ENCODE measurements at places on chromosomes 11 and 22.
A peak's percentile ranks its signal among the peaks of the same experiment; 100 is the strongest.

DNA sequence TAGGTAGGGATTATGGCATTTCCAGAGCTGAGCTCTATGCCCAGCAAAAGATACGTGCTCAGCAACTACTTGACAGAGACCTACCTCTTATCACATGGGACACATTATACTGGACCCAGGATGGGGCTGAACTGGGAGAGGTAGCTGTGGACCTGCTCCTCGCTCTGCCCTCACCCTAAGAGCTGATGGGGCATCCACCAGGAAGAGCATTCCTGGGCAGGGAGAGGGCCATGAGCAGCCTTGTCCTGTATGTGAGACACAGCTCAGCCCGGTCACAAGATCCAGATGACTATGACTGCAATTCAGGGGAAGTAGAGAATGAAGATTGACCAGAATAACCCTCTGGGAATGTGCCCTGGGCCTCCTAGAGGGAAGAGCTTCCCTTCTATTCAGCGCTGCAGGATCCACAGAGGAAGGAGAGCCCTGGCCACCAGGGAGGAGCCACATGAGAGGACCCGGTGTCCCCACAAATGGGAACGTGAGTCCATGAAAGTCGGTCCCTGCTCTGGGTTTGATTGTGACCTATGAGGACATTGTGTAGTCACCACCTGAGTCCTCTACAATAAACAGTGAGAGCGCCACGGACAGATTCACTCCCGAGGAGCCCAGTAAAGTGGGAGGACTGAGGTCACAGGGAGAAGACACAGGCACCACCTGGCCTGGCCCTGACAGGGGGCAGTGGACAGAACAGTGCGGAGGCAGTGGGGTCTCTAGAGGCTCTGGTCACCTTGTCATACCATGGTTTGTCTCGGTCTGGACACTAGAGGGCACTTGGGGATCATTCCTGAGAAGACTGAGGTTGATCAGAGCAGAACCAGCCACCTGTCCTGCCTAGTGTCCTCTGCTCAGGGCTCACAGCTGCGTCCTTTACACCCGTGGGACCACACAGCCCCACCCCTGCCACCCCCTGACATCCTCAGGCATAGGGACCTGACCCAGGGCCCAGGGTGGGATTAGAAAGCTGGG, 99.5 kb downstream of the ZNF280B start:
- DNase-seq = peak; percentile 44

DNA sequence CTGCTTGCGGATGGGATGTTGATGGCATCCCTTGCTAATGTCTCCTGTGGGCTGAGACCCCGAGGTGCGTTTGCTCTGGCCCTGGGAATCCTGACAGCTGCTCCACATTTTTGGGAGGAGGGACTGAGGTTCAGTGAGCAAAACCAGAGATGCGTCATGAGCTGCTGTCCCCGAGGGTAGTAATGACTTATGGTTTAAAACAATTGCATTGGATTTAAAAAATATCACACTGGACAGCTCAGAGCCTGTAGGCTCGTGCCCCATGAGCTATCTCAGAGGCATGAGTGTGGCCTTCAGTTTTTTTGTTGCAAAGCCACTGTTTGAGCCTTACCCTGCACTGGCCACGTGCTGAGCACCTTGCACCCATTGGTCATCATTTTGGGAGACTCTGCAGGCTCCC, 20.9 kb upstream of the PARVG start:
- DNase-seq = no peak

GRCh38 chr11:65764434-65764833, 16.3 kb downstream of the AP5B1 start:
- no peak for DNase-seq

- DNase-seq = no peak
Measured at GRCh38 chr11:61425367-61426131, 4.2 kb downstream of the CPSF7 start.

DNA sequence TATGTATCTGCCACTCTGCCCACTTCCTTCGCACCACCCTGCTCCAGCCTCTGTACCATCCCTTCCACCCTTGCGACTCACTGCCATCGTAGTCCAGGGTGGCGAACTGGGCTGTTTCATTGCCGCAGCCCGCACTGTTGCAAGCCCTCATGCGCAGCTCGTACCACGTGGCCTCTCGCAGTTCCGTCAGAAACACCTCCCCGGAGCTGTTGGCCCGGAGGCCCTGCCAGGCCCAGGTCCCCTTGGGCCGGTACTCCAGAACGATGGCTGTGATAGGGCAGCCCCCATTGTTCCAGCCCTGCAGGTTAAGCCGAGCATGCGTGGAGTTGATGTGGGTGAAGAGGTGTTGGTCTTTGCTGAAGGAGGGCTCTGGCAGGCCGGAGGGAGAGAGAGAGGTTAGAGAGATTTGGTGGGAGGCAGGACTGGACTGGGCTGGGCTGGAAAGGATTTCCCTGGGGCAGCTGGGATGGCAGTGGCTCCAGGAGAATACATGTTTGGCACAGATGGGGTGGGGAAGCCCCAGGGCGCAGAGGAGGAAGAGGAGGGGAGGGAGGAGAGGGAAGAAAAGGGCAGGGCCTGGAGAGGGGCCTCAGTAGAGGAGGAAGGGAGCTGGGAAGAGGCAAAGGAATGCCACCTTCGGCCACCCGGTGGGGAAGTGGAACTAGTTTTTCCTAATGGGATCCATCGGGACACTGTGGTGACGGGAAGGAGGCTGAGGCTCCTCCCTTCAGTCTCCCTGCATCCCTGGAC, 109.6 kb downstream of the CEP164 start:
- no peak for DNase-seq

- no peak for DNase-seq
Measured at GRCh38 chr11:75330291-75330690, 21.2 kb downstream of the ARRB1 start.

DNA sequence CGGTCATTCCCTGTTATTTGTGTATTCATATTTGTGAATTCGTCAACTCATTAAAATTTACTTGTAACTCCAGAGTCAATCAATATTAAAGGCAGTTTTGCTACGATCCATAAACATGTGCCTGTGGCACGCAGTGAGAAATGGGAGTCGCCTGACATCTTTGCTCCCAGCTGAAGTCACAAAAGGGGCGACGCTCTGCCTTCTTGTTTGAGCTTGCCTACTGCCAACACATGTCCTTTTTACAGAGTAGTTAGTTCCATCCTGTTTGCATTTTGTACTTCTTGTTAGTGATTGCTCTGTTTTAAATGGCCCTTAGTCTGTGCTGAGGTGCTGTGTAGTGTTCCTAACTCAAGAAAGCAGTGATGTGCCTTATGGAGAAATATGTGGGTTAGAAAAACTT, 305.3 kb downstream of the ETS1 start:
- peak; percentile 8 for DNase-seq

DNA sequence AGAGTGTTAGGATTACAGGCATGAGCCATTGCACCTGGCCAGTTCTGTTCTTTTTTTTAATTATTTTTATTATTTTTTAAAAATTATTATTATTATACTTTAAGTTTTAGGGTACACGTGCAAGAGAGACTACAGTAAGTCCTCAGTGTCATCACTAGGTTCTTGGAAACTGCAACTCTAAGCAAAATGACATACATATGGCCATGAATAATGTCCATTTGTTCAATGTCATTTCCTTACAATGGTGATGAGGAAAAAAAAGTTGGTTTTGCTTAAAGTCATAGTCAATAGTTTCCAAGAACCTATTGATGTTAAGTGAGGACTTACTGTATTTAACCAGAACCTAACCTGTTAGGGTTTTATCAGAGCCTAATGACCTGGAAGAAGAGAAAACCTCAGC, 29.4 kb upstream of the TOP3B start:
- no peak for DNase-seq

Data from lung microvascular endothelial cell (primary cell).